Spleen (tissue), 13 donors: ENCODE measurements at places on chromosomes 6 and 20. TPM values are rescaled to one million over a fixed set of nuclear protein-coding genes. Genes with fewer than 3 reads are reported as not detected.

DNA sequence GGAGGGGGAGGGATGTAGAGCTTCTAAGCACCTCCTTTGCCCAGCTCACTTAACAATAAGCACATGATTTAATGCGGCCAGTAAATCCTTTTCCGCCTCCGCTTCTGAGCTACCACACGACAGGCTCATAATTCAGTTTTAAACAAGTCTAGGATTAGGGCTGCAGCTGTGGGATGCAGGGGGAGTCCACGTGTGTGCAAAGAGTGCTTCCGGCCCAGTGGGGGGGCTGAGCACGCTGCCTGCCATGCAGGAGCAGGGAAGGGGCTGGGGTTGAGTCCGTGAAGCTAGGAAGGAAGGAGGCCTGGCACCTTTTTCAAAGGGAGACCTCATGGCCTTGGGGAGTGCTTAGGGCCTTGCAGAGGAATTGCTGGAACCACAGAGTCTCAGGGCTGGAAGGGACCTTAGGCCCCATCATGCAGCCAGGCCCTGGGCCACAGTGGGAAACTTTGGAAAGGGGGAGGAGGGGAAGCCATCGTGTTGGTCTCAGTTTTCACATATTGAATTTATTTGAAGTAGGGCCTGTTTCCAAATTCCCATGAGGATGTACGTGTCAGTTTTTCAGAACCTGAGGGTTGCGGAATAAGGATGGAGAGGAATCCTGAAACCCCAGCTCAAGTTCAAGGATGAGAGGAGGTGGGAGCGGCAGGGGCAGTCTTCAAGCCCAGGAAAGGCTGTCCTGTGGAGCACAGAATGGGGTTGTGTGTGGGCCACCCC is 96.1 kb downstream of the VEGFA start:
- H3K36me3 ChIP-seq = no peaks in the 10 kb centered on the region
- no peak overlapping the region for H3K27ac ChIP-seq
- peaks cover 24% of the 10 kb centered on the region for H3K27me3 ChIP-seq

Gene KCNK16
- polyA plus RNA-seq = not detected

DNA sequence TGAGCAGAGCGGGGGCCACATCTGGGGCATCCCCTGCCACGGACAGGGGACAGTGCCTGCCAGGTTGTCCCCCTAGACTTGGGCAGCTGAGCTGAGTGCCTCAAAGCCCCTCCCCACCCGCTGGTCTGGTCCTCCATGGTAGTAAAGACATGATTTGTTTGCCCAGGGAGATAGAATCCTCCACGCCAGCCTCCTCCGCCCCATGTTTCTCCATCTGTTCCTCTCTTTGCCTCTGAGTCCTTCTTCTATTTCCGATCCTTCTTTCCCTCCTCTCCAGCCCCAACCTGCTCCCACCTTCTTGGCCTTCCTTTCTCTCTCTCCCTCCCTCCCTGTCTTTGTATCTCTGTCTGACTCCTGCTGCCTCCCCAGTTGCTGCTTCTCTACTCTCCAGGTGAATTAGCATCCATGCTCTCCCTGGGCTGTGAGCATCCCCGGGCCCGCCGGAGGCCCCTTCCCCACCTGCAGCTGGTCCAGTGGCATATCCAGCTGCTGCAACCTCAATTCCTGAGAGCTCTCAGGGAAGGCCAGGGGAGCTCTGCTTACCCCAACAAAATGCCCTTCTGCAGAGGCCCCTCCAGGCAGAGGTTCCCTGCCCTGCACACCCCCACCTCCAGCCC is 45.8 kb downstream of the CPNE5 start:
- peaks cover 23% of the 10 kb centered on the region for H3K4me1 ChIP-seq
- peaks cover 45% of the 10 kb centered on the region for H3K27me3 ChIP-seq
- no peak overlapping the region for H3K27ac ChIP-seq
- H3K36me3 ChIP-seq = no peaks in the 10 kb centered on the region
- no peak overlapping the region for H3K4me3 ChIP-seq

- no peak overlapping the region for H3K4me3 ChIP-seq
- H3K27me3 ChIP-seq = no peaks in the 10 kb centered on the region
- peaks cover 16% of the 10 kb centered on the region for H3K4me1 ChIP-seq
- DNase-seq = no peak
Measured at GRCh38 chr6:708237-708598, 15.3 kb upstream of the EXOC2 start.

DNA sequence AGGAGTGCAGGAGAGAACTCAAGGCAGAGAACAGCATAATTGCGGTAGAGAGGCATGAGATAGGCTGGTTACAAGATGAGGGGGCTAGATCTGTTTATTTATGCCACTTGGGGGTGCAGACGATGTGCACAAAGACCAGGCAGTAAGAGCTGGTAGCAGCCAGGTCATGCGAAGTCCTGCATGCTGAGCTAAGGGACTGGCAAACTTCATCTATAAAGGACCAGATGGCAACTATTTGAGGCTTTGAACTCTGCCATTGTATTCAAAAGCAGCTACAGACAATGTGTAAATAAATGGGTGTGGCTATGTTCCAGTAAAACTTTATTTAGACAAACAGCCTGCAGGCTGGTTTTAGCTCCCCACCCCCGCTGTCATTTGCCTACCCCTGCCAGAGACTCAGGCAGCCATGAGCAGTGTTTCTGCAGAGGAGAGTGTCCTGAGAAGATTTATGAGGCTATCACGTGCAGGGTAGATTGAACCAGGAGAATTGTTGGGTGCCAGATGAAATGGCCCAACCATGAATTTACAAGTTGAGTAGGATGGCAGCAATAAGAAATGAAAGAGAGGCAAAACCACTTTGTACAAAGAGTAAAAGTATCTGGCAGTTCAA is 253.4 kb upstream of the MOCS1 start:
- no peak overlapping the region for H3K4me3 ChIP-seq
- no peaks in the 10 kb centered on the region for H3K36me3 ChIP-seq
- no peak overlapping the region for H3K27ac ChIP-seq
- H3K27me3 ChIP-seq = no peaks in the 10 kb centered on the region
- no peak for DNase-seq

Gene B3GALT4
- 17.7 TPM for polyA plus RNA-seq

Gene PBOV1
- not detected for polyA plus RNA-seq

Gene SLC22A7
- polyA plus RNA-seq = not detected

DNA sequence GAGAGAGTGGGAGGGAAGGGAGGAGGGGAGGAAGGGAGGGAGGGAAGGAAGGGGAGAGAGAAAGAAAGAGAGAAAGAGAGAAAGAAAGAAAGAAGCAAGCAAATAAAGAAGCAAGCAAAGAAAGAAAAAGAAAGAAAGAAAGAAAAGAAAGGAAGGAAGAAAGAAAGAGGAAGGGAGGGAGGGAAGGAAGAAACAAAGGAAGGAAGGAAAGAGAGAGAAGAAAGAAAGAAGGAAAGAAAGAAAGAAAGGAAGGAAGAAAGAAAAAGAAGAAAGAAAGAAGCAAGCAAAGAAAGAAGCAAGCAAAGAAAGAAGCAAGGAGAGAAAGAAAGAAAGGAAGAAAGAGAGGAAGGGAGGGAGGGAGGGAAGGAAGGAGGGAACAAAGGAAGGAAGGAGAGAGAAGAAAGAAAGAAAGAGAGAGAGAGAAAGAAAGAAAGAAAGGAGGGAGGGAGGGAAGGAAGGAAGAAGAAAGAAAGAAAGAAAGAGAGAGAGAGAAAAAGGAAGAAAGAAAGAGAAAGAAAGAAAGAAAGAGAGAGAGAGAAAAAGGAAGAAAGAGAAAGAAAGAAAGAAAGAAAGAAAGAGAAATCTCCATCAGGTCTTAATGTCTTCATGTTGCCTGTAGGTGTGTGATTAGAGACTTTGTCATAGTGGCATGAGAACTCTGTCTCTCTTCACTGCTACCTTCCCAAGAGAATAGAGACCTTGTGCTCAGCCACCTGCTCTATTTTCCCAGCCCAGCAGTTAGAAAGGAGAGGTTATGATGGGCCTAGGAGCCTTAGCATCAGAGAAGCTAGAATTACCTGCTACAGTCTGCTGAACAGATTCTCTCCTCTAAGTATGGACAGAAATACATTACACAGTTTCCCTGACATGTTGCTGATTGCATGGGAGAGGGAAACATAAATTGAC is 5.0 kb downstream of the SEMG1 start:
- H3K27me3 ChIP-seq = peaks cover 22% of the 10 kb centered on the region
- H3K4me1 ChIP-seq = no peaks in the 10 kb centered on the region
- H3K27ac ChIP-seq = no peak overlapping the region
- no peak overlapping the region for H3K4me3 ChIP-seq

Gene CALHM5
- 0.24 TPM for polyA plus RNA-seq

Gene MCCD1
- not detected for polyA plus RNA-seq

DNA sequence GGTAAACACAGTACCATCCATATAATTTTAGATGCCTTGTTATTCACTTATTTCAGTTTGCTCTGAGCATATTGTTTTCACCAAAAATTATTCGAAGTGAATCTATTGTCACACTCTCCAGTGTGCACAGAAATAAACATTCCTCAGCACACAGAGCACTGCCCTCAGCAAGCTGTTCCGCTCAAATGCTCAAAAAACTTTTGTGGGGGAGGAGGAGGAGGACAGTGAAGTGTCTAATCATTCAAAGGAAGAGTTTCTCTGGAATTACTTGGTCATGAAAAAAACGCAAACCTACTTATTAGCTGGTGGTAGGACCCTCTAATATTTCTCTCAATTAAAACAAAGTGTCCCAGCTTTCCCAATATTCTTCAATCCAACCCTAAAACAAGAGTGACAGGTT is 88.3 kb downstream of the DTNBP1 start:
- no peak overlapping the region for H3K4me3 ChIP-seq
- H3K27me3 ChIP-seq = no peaks in the 10 kb centered on the region
- no peaks in the 10 kb centered on the region for H3K36me3 ChIP-seq

GRCh38 chr6:51844336-51844735 is 243.1 kb downstream of the PKHD1 start:
- H3K36me3 ChIP-seq = no peaks in the 10 kb centered on the region
- no peak overlapping the region for H3K4me3 ChIP-seq
- no peak overlapping the region for H3K27ac ChIP-seq
- no peaks in the 10 kb centered on the region for H3K27me3 ChIP-seq

GRCh38 chr6:12992770-12993169 is 276.2 kb downstream of the PHACTR1 start:
- H3K4me1 ChIP-seq = no peaks in the 10 kb centered on the region
- DNase-seq = no peak
- H3K36me3 ChIP-seq = no peaks in the 10 kb centered on the region
- H3K4me3 ChIP-seq = no peak overlapping the region
- no peaks in the 10 kb centered on the region for H3K27me3 ChIP-seq

Gene NELFE
- polyA plus RNA-seq = 47.1 TPM
